ENCODE measurements at places on chromosomes 1 and 21.

GRCh38 chr1:31248276-31248675, 8.6 kb upstream of the NKAIN1 start:
- no peak for DNase-seq

GRCh38 chr1:173562813-173563212, 40.1 kb downstream of the SLC9C2 start:
- DNase-seq: no peak

GRCh38 chr21:45873418-45873817, 108.2 kb upstream of the COL6A1 start:
- no peak for DNase-seq

- no peak for DNase-seq
Measured at GRCh38 chr1:57770772-57771171, 346.9 kb upstream of the DAB1 start.

- no peak for DNase-seq
Measured at GRCh38 chr1:150006881-150007421, 3.6 kb downstream of the OTUD7B start.

- DNase-seq: no peak
Measured at GRCh38 chr1:44616991-44617702, 57.1 kb downstream of the TMEM53 start.

DNA sequence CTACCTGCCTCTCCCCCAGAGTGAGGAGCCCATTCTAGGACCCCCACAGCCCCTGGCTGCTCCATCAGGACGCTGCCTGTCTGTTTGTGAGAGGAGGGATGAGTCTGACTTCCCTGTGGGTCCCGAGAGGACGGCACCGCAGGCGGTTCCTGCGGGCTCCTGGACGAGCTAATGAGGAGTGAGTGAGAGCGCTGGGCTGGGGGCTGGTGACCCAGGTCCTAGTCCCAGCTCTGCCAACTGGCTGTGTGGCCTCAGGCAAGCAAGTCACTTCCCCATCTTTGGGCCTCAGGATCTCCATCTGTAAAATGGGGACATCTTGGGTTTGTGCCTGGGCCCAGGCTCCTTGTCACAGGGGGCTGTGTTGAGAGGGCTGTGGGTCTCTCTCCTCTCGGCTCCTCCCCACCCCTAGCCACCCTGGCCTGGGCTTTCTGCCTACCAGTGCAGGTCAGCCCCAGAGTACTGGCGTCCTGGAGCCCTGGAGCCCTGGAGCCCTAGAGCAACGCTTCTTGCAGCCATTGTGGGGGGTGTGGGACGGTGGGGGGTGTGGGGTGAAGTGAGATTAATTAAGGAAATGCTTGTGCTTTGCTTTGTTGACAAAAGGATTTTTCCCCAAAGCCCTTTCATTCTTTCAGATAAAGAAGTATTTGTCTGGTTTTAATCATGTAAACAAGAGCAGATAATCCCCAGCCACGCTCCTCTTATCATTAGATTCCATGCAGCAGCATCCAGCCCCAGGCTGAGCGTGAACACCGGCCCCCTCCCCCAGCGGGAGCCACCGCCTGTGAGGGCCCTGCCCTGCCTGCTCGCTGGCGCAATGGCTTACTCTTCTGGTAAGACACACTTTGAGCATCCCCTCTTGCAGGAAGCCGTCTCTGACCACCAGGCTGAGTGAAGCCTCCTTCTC, 26.8 kb downstream of the SLC1A7 start:
- no peak for DNase-seq

- DNase-seq: no peak
Measured at GRCh38 chr1:157517016-157517415, 35.3 kb downstream of the FCRL5 start.

DNA sequence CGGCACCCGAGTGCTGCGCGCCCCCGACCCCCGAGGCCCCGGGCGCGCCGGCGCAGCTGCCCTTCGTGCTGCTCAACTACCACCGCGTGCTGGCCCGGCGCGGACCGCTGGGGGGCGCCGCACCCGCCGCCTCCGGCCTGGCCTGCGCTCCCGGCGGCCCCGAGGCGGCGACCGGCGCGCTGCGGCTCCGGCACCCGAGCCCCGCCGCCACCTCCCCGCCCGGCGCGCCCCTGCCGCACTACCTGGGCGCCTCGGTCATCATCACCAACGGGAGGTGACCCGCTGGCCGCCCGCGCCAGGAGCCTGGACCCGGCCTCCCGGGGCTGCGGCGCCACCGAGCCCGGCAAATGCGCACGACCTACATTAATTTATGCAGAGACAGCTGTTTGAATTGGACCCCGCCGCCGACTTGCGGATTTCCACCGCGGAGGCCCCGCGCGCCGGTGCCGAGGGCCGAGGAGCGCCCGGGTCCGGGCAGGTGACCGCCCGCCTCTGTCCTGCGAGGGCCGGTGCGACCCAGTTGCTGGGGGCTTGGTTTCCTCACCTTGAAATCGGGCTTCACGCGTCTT, 49.0 kb downstream of the SIM2 start:
- peak; percentile 27 for DNase-seq

GRCh38 chr1:220992705-220993052, 113.4 kb downstream of the HLX start:
- DNase-seq: no peak

GRCh38 chr1:198903203-198903602, 264.4 kb downstream of the PTPRC start:
- peak; percentile 11 for DNase-seq

DNA sequence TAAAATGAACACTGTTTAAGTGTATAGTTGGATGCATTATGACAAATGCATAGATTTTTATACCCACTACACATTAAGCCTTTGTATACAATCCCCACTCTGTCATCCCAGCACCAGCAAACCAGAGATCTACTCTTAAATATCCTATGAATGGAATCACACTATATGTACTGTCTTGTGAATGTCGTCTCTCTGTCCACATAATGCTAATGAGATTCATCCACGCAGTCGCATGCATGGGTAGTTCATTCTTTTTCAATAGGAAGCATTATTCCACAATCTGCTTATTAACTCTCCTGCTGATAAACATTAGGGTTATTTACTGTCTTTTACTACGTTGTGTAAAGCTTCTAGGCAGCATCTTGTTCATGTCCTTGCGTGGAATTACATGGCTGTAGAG, 892.3 kb downstream of the LTN1 start:
- no peak for DNase-seq

DNA sequence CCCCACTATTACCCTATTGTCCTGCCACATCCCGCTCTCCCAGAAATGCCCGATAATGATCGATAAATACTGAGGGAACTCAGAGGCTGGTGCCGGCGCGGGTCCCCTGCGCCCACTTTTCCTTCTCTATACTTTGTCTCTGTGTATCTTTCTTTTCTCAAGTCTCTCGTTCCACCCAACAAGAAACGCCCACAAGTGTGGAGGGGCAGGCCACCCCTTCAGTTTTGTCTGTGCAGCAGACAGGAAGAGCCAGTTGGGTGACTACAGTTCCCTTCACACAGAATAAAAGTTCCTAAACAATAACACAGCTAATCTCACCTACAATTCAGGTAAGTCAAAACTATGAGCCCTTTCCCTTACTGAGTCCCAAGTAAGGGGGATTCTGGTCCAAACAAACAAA, 423.7 kb downstream of the SMYD3 start:
- DNase-seq: no peak

DNA sequence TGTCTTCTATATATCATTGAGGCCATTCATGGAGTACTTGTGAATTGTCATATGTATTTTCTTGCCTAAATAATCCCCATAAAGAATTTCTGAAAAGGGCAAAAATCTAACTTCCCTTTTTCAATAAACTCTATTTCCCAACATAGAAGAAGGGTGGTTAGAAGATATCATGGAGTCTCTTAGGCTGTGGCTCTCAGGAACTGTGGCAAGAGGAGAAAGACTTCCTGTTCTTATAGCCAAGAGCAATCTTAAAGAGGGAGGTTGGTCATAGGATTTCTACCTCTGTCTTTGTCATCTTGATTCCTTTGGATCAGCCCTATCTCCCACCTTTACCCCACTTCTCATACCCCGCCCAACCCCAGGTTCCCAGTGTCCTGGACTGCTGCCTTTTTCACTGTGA, 175.8 kb downstream of the TYW3 start:
- DNase-seq: no peak

- no peak for DNase-seq
Measured at GRCh38 chr1:6124746-6125365, 55.3 kb downstream of the CHD5 start.

GRCh38 chr1:227395426-227396028, 77.2 kb upstream of the CDC42BPA start:
- DNase-seq: no peak

DNA sequence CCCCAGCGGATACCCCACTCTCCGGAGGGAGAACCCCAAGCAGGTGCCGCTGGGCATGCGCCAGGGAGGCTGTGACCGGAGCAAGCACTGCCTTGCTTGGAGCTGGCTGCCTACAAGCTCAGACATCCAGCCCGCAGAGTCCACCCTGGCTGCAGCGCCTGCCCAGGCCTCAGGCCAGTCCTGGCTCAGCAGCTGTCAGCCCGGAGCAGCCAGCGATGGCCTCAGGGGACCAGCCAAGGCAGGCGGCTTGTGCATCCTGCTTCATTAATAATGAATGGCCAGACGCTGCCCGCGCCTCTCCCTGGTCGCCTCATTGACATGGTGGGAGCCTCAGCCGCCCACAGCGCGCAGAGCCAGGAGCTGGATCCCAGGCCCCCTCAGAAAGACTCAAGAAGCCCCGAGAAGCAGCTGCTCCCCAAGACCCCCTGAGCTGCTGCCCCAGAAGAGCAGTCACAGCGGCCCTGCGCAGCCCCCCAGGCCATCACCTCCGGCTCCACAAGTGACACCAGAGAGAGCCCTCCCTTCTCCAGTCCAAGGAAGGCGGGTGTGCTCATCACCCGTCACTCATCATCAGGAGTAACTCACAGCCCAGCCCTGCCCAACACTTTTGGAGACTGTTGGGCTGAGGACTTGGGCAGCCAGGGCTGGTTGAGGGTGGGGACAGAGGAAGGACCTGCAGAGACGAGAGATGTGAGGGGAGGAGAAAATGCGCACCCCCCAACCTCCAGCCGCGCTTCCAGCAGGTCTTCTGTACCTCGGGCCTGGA, 19.6 kb downstream of the KCNAB2 start:
- DNase-seq: no peak

DNA sequence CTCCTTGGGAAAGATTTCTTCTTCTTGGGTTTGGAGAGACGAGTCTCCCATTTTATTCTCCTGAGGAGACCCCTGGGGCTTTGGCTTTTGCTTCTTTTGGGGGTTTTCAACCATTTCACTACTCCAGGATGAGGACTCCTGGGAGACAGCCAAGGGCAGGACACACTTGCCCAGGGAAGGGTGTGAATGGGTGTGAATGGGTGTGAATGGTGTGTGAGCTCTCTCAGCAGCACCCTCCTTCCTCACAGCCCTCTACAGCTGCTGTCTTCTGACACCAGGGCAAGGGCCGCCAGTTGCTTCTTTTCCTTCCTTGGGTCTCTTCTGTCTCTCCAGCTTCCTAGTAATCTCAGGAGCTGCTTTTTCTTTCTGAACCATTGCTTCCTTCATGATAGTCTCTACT, 24.2 kb downstream of the KIF17 start:
- no peak for DNase-seq

- DNase-seq: peak; percentile 54
Measured at GRCh38 chr1:202807926-202808757, at the start of gene KDM5B. KDM5B (minus strand) TSS chr1:202808421; CDS start chr1:202808305, 116 bp downstream.

GRCh38 chr1:74357150-74357549, 122.0 kb downstream of the TNNI3K start:
- no peak for DNase-seq

GRCh38 chr1:242008826-242009495, 10.1 kb upstream of the MAP1LC3C start:
- DNase-seq: no peak

DNA sequence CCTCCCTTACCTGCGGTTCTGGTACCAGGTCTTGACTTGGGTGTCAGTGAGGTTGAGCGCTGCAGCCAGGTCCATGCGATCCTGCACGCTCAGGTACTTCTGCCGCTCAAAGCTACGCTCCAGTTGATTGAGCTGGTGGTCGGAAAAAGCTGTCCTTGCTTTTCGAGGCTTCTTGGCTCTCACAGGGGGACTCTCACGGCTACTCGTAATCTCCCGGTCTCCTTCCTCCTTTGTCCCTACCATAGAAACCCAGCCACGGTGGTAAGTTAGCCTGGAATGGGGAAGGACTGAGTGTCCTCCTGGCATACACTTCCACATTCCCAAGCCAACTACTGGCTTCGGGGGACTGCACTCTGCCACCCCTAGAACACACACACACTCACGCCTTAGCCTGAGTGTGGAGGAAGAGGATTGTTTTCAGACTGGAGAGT, 2.6 kb downstream of the BARHL2 start:
- no peak for DNase-seq

DNA sequence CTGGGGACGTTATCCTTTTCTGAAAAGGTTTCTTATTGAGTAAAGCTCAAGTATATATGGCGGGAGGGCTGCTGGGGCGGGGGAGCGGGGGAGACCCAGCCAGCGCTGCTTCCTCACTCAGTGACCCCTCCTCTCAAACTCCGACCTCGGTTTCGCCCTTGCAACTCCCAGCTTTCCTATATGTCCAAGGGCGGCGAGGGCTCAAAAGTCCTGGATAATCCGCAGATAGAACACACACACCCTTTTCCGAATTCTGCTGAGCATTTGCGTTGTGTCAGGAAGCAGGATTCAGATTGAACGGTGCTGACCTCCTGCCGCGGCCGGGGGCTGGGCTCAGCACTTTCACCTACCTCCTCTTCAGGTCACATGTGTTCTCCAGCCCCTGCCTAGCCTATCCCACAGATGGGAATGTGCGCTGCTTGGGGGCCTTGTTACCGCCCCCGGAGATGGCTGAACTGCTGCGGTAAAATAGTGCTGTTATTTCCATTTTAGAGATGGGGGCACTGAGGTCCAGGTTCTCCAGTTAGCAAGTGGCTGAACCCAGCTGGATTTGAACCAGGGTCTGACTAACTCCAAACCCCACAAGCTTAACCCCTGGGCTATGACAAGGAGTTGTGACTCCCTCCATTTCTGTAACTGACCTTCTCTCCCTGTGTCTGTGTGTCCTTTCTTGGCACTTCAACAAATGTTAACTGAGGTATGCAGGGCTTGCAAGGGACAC, 795 bp upstream of the AHDC1 start:
- no peak for DNase-seq

- DNase-seq: peak; percentile 59
Measured at GRCh38 chr1:230310381-230311163, 115.6 kb downstream of the PGBD5 start.

DNA sequence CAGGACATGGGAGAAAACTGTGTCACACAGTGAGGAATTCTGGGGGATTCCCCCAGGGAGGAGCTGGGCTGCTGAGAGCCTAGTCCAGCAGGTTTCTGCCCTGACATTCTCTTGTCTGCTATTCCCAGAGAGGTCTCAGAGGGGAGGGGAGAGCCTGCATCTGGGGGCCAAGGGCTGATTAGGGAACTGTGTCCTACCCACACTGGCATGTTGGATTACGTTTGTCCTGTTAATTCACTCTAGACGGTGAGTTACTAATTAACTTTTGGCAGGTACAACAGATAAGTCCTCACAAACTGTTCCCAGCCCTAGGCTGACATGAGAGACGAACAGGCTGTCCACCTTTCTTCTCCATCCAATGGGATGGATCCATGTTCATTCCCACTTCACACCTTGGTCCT, 2.6 kb upstream of the SH3BGRL3 start:
- DNase-seq: no peak

GRCh38 chr1:57172040-57172439, 206.2 kb upstream of the C8B start:
- no peak for DNase-seq
